Bronchial epithelial cell (primary cell): ENCODE measurements at places on chromosomes 6 and 20.

DNA sequence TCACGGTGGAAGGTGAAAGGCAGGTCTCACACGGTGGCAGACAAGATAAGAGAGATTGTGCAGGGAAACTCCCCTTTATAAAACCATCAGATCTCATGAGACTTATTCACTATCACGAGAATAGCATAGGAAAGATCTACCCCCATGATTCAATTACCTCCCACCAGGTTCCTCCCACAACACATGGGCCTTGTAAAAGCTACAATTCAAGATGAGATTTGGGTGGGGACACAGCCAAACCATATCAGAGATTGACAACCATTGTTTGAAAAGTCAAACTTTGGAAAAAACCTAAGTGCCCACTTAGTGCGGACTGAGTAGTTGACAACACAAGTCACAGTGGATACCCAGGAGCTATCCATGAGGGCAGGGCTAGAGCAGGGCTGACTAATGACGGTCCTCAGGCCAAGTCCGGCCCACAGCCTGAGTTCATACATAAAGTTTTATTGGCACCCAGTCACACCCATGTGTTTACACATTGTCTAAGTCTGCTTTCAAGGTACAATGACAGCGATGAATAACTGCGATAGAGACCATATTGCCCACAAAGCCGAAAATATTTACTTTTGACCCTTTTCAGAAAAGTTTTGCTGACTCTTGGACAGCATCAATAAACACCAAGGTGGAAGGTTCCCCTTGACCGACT, 33.8 kb upstream of the PMEPA1 start:
- DNase-seq, result no peak

DNA sequence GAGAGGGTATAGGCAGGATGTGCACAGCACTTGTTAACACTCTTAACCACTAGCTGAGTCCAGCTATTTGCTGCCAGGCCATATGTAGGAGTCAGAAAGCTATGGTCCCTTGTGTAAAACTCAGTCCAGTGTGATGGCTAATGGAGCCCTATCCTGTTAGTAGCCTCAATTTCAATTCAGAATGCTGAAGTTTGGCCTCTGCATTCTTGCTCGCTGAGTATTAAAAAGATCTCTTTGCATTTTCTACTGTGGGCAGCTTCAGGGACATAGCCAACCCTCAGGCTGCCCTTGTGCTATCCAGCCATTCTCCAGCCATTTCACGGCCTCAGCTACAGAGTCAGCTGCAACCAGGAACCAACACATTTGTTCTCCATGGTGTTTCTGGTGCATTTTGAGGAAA, 92.5 kb downstream of the SPTLC3 start:
- no peak for DNase-seq

DNA sequence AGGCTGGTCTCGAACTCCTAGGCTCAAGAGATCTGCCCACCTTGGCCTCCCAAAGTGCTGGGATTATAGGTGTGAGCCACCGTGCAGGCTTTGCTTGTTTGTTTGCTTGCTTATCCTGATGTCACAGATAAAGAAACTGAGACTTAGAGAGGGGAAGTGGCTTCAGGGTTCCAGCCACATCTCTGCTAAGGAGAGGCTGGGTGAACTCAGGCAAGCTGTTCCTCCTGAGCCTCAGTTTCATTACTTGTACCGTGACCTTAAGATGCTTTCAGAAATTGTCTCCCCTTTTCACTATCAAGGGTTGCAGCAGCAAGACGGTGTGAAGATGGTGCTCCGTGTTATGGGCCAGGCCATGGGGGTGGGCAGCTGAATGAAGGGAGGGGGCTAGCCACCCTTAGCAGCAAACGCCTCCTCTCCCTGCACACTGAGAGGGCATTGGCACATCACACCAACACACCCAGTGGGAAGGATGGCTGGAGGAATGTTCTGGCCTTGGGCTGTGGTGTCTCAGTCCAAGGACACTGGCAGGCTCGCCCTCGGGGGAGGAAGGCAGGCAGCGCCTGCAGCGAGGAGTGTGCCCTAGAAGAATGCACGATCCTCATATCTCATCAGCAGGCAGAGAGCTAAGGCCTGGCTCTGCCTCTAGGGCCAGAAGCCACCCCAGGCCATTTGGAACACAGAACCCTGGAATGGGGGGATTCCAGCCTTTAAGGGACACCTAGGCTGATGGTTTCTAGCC, 48.2 kb upstream of the TLDC2 start:
- DNase-seq, result no peak

GRCh38 chr6:38696345-38696744, 6.6 kb downstream of the GLO1 start:
- no peak for DNase-seq

- DNase-seq, result peak; percentile 89
Observed at GRCh38 chr20:19784511-19785172, 26.6 kb downstream of the RIN2 start.

DNA sequence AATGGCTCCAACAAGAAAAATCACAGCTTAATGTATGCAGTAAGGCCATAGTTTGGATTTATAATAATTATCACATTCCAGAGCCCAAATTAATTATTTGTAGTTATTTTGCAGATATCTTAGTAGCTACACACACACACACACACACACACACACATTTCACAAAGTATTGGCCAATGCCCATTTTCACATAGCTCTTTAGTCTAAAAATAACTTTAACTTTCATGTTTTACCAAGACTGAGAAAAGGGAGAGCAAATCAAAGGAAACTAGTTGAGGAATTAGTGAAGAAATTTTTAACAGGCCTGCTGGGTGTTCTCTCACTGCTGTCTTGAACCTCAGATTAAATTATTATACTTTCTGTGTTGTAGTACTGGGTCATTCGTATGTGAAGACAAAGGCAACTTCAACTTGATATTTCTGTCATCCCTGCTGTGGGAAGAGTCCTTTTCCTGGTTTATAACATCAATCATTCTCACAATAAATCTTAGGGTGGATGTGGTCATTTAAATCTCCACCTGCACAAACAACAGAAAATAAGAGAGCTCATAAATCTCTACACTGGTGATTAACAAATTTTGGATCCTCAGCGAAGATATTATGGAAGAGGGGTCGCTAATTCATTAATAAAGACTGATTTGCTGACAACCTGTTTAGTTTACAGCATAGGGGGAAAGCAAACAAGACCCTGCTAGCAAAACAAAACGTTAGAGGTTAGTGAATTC, 1.6 kb upstream of the TCF21 start:
- DNase-seq, result no peak

GRCh38 chr20:347317-347639, 367 bp downstream of the NRSN2 start:
- no peak for DNase-seq

DNA sequence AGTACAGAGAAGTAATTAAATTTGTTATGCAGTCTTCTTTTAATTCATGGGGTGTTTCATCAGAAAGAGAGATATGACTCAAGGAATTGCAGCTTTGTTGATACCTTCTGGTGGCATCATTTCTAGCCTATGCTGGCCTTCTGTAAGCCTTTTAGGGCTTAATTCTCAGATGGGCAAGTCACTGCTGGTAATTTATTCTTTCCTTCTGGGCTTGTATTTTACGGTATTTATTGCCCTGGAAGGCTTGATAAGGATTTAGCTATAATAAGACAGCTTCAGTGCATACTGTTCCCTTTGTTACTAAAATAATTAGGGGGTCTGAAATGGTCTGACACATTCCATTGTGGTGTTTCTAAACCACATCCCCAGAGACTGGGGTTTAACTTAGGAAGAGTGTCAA, 57.9 kb upstream of the EMILIN3 start:
- DNase-seq, result no peak

- DNase-seq, result no peak
Observed at GRCh38 chr6:93318121-93318520, 101.2 kb downstream of the EPHA7 start.

DNA sequence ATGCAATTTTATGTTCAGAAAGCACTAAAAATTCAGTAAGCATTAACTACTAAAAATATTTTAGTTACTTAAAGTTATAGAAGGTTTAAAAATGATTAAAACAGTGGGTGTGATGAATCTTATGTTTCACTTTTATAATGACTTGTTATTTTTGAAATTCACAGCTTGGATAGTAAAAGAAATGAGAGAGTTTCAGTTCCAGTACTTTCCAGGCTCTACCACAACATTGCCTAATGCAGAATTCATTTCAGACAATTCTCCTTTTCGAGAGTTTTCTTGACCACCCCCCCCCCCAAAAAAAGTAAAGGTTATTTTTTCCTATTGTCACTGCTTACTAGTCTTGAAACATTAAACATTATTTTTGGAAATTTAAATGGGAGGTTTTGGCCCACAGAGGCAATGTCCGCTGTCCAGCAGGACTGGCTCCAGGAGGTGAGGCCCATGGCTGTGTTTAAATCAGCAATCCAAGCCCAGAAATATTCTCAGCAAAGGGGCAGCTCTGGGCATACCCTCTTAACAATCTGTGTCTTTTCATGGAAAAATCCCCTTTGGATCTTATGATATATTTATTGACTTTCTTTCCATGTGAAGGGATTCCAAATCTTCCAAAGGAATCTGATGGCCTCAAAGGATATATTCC, 519.9 kb downstream of the MAFB start:
- DNase-seq, result no peak

DNA sequence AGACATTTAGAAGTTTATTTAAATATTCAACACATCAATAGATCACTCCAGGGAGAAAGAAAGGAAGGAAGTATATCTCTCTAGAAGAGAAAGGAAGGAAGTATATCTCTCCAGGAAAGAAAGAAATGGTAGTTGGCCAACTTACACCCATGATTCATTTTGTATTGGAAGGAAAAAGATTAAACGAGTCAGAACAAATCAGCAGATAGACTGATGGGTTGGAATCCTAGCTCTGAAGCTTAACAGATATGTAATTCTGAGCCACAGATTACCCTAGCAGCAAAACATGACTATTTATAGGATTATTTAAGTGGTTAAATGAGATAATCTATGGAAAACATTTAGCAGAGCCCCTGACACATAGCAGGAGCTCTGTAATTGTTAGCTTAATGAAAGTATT, 27.1 kb downstream of the COL12A1 start:
- peak; percentile 75 for DNase-seq

DNA sequence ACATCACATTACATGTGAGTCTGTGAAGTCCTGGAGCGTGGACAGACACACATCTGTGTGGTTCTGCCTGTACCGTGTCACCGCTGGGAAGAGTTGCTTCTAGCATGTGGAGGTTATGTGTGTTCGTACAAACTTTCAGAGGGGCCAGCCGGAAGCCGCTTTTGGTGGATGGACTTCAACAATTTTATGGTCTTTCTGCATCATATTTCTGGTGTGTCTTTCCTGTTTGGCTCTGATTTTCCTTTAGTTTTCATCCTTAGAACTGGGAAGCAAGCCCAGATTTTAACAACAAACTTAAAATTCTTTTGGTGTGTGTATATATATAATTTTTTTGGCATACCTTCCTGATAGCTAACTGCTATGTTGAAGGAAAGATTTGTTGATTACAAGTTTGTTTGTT, 71.2 kb downstream of the TIAM2 start:
- DNase-seq, result no peak

- DNase-seq, result no peak
Observed at GRCh38 chr6:140095532-140095931, 721.1 kb upstream of the CITED2 start.

DNA sequence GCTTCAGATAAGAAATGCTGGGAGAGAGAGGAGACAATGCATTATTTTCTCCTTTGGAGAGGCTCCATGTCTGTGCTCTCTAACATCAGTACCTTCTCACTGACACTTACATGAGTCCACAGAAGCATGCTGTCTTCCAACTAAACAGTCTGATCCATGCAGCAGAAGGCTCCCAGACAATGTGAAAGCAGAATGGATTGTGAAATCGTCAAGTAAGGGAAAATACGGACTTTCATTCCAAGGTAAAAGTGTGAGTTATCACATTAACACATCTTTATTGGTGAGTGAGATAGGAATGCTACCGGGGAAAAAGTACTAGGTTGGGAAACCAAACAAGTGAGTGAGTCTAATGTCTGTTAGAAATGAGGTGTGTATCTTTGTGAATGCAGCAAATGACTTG, 167.6 kb upstream of the KCNK16 start:
- no peak for DNase-seq

GRCh38 chr6:156457601-156458000, 319.6 kb upstream of the ARID1B start:
- peak; percentile 27 for DNase-seq

GRCh38 chr6:451336-451735, 59.8 kb downstream of the IRF4 start:
- no peak for DNase-seq

GRCh38 chr6:87701344-87701675, 723 bp downstream of the AKIRIN2 start:
- no peak for DNase-seq

- DNase-seq, result no peak
Observed at GRCh38 chr6:87103977-87104601, 9.2 kb upstream of the CGA start.

DNA sequence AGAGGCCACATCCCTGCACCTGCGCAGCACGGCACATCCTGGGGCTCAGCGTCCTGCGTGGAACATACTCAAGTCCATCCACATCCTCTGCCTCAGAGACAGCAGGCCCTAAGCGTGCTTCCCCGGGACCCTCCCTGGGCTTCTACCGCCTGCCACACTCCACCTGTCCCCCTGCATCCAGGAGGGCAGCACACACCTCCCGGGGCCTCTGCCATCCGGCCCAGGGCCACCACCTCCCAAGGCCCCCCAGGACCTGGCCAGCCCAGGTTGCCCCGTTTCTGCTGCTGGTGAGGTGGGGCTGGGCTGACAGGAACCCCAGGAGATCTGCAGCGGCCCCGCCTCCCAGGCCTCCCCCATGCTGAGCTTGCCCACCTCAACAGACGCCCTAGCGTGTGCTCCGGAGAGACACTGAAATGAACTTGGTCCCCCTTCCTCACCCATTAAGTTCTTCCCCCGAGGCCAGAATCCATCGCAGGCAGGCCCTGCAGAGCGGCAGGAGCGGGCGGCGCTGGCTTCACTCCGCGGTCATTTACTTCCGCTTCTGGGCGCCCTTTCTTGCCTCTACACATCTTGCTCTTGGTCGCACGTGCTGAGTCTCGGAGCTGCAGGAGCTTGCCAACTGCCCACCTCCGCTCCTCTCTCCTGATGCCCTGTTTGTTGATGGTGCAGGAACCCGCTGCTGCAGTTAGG, 235.3 kb downstream of the TAF4 start:
- DNase-seq, result no peak

- DNase-seq, result no peak
Observed at GRCh38 chr6:39086294-39086693, 28.7 kb downstream of the SAYSD1 start.

GRCh38 chr6:56724455-56724854, 81.8 kb upstream of the DST start:
- DNase-seq, result no peak

DNA sequence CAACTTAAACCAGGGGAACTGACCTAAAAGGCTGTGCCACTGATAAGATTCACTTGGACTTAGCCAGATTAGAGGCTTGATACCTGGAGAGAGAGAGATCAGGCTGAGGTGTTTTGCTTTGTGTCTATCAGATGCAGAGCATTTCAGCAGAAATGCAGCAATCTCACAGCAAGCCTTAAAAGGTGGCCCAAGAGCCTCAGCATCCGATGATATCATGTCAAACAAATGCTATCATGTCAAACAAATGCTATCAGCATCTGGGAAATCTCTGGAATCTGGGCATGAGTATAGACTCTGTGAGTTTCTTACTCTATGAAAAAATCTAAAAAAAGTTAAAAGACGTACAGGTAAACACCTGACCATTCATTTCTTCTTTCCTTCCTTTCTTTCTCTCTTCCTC, 718.9 kb downstream of the EYS start:
- no peak for DNase-seq

GRCh38 chr6:38018755-38019165, 199.2 kb downstream of the ZFAND3 start:
- DNase-seq, result no peak

GRCh38 chr6:110528101-110528929, 51.9 kb upstream of the SLC22A16 start:
- peak; percentile 89 for DNase-seq

- no peak for DNase-seq
Observed at GRCh38 chr6:140284871-140285270, 910.4 kb upstream of the CITED2 start.
